H9 (cell line): ENCODE measurements at places on chromosomes 6 and 20. TPM values are rescaled to one million over a fixed set of nuclear protein-coding genes. Genes with fewer than 3 reads are reported as not detected.

Gene FHL5
- total RNA-seq, result not detected in 2 replicates

GRCh38 chr20:11170565-11170964 is 496.8 kb upstream of the JAG1 start:
- no peak for DNase-seq

DNA sequence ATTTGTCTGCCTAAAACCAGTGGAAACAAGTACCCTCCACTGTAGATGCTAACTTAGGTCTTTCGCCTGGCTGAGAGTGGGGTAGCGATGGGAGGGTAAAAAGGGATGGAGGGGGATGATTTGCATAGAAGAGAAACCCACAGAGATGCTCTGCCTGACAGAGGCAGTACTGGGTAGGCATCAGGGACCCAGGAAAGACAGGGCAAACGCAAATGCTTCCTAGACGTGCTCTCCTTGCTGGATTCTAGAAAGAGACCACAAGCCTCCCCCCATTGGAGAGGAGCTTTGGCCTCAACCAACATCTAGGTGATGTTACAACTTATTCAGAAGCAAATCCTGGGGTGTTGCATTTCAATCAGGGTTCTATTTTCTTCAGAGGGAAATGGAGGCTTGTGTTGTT is 3.2 kb downstream of the OLIG3 start:
- peak; percentile 51 for DNase-seq

- no peak for DNase-seq
Measured at GRCh38 chr20:5656126-5656525, 94.1 kb upstream of the SHLD1 start.
